ENCODE measurements at places on chromosomes 11 and 22. TPM values are rescaled to one million over a fixed set of nuclear protein-coding genes. Genes with fewer than 3 reads are reported as not detected.

The ANO5 gene
- polyA plus RNA-seq: 4.5 TPM

The SMC1B gene
- not detected for polyA plus RNA-seq

The CLMP gene
- 103 TPM for polyA plus RNA-seq

The C22orf31 gene
- polyA plus RNA-seq: 0.34 TPM

The KRTAP5-2 gene
- not detected for polyA plus RNA-seq

The TSPAN18 gene
- polyA plus RNA-seq: 0.14 TPM

The CDC42EP2 gene
- polyA plus RNA-seq: 4.2 TPM

The OR52I2 gene
- polyA plus RNA-seq: not detected

The ZNRF3 gene
- 2.2 TPM for polyA plus RNA-seq
